ENCODE measurements at places on chromosomes 7 and 10. TPM values are rescaled to one million over a fixed set of nuclear protein-coding genes. Genes with fewer than 3 reads are reported as not detected.
A peak's percentile ranks its signal among the peaks of the same experiment; 100 is the strongest.

GRCh38 chr10:47094636-47095035 lies 183.4 kb downstream of the PTPN20 start:
- DNase-seq: no peak
- no peak overlapping the region for H3K4me3 ChIP-seq
- H3K36me3 ChIP-seq: no peaks in the 10 kb centered on the region
- H3K4me1 ChIP-seq: no peaks in the 10 kb centered on the region
- no peaks in the 10 kb centered on the region for H3K27me3 ChIP-seq

DNA sequence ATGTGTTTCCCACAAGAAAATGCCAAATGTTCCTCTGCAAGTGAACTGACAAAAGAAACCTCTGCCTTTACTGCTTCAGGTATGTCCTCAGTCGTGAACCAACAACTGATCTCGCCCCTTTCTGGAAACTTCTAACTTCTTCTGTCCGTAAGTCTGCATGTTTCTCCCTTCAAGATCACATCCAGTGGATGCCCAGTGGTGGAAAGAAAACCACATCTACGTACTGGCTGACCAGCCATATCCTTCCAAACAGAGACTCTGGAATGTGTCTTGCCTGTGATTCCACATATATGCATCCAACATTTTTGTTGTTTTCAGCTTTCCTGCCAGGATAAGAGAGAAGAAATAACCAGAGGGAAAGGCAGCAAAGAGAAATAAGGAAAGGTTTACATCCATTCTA lies 152.7 kb downstream of the GLI3 start:
- no peaks in the 10 kb centered on the region for H3K36me3 ChIP-seq
- H3K4me3 ChIP-seq: no peak overlapping the region
- no peaks in the 10 kb centered on the region for H3K27me3 ChIP-seq
- H3K27ac ChIP-seq: no peak overlapping the region
- H3K4me1 ChIP-seq: no peaks in the 10 kb centered on the region

GRCh38 chr7:132249256-132249971 lies 326.9 kb downstream of the PLXNA4 start:
- peaks cover 10% of the 10 kb centered on the region for H3K27me3 ChIP-seq
- no peaks in the 10 kb centered on the region for H3K36me3 ChIP-seq
- no peak overlapping the region for H3K27ac ChIP-seq
- no peaks in the 10 kb centered on the region for H3K4me1 ChIP-seq
- DNase-seq: no peak

The OR2A42 gene
- not detected for total RNA-seq

The H2BK1 gene
- 0.69 TPM for total RNA-seq

DNA sequence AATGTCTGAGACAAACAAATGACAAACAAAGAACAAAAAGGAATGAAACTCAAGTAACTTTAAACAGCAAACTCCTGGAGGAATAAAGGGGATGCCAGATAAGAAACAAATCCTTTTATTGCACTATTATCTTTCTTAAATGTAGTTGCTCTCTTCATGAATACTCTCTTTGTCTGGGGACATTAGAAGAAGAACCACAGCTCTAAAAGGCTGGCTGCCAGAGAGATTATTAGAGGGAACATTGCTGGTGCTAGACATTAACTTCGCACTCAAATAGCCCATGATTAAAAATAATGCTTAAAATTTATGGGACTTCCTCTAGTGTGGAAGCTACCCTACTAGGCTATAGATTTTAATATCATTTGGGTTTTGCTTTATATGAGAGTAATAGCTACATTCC lies 1330.4 kb downstream of the XPNPEP1 start:
- H3K36me3 ChIP-seq: no peaks in the 10 kb centered on the region
- no peak overlapping the region for H3K4me3 ChIP-seq
- no peak for DNase-seq
- no peaks in the 10 kb centered on the region for H3K4me1 ChIP-seq

The OIT3 gene
- not detected for total RNA-seq

DNA sequence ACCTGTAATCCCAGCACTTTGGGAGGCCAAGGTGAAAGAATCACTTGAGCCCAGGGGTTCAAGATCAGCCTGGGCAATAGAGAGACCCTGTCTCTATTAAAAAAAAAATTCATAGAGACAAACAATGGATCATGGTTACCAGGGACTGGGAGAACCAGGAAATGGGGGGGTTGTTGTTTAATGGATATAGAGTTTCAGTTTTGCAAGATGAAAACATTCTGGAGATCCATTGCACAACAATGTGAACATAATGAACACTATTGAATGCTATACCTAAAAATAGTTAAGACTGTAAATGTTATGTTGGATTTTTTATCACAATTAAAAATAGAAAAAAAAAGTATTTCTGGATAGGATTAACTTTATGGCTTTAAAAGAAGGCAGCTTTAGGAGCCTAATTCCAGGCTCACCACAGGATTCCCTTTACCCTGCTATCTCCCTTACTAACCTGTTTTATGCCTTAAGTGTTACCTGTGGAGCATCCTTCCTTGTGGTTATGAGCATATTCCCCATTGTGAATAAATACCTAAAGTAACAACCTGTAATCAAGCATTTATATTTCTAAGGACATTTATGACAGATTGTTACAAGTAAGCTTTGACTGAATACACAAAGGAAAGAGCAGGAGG lies 45.1 kb upstream of the SGCE start:
- H3K27me3 ChIP-seq: no peaks in the 10 kb centered on the region
- H3K36me3 ChIP-seq: no peaks in the 10 kb centered on the region
- no peak overlapping the region for H3K27ac ChIP-seq
- H3K4me1 ChIP-seq: peaks cover 29% of the 10 kb centered on the region
- H3K4me3 ChIP-seq: no peak overlapping the region

The CUX1 gene
- total RNA-seq: 68.9 TPM

- H3K27ac ChIP-seq: no peak overlapping the region
- DNase-seq: no peak
- peaks cover 7% of the 10 kb centered on the region for H3K27me3 ChIP-seq
- H3K4me3 ChIP-seq: no peak overlapping the region
- H3K36me3 ChIP-seq: no peaks in the 10 kb centered on the region
These were observed 210.3 kb downstream of the TRIL start for GRCh38 chr7:28747854-28748253.

DNA sequence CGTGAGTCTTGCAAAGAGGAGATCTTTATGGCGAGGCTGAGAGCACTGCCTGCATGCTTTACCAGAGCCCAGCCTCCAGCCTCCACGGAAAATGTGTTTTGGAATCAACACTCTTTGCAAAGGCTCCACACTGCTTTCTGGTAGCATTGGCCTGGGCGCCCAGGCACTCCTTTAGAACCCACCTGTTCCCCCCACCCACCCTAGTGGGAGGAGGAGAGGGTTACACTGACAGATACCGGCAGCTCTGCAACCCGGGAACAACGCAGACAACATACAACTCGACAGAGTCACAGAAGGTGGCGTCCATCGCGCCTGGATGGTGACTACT lies 5.5 kb upstream of the MNX1 start:
- H3K27me3 ChIP-seq: no peaks in the 10 kb centered on the region
- H3K4me1 ChIP-seq: peaks cover 13% of the 10 kb centered on the region
- H3K4me3 ChIP-seq: no peak overlapping the region
- H3K27ac ChIP-seq: no peak overlapping the region
- DNase-seq: no peak

The PRSS37 gene
- total RNA-seq: not detected

DNA sequence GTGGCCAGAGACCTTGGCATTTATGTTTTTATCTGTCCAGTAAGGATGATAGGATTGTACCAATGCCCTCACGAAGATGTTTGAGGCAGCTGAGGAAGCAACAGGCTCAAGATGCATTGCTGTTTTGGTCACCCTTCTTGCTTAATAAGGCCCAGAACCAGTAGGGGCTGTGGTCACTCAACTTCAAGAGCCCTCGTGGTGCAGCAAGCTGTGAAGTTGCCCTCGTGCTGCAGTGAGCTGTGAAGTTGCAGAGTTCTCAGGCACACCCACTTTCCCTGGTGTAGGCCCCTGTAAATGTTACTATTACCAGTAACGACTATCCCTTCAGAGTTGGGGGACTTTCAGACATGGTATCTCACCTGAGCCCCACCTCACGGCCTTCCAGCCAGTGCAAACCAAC lies 207.6 kb upstream of the LYZL1 start:
- H3K4me1 ChIP-seq: no peaks in the 10 kb centered on the region
- H3K36me3 ChIP-seq: no peaks in the 10 kb centered on the region
- H3K27ac ChIP-seq: no peak overlapping the region

DNA sequence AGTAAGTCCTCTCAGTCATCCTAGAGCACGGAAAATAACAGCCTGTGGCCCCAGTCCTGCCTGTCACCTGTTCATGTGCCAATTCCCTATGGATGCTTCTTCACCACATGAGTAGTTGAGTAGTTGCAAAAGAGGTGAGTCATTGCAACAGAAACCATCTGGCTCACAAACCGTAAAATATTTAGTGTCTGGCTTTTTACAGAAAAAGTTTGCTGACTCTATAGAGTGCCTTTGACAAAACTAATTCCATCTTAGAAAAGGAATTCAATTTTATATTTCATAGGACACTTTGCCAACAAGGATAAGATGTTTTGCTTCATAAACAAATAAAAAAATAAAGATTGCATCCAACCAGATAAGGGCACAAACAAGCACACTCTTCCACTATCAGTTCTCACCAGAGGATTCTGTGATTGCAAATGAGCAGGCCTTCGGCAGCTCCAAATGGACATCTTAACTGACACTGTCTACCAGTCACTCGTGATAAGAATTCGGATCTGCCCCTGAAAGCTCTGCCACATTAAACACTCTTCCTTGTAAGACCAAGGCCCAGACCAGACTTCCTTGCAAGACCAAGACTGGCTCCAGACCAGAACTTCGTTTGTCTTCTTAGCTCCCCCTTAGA lies 242.7 kb upstream of the SEMA3C start:
- peak overlapping the region; percentile 38 for H3K27ac ChIP-seq
- no peaks in the 10 kb centered on the region for H3K36me3 ChIP-seq
- H3K4me3 ChIP-seq: no peak overlapping the region
- H3K27me3 ChIP-seq: no peaks in the 10 kb centered on the region

GRCh38 chr7:84210301-84210700 lies 15.7 kb upstream of the SEMA3A start:
- DNase-seq: no peak
- no peak overlapping the region for H3K27ac ChIP-seq
- no peaks in the 10 kb centered on the region for H3K27me3 ChIP-seq
- no peak overlapping the region for H3K4me3 ChIP-seq
- H3K4me1 ChIP-seq: no peaks in the 10 kb centered on the region

DNA sequence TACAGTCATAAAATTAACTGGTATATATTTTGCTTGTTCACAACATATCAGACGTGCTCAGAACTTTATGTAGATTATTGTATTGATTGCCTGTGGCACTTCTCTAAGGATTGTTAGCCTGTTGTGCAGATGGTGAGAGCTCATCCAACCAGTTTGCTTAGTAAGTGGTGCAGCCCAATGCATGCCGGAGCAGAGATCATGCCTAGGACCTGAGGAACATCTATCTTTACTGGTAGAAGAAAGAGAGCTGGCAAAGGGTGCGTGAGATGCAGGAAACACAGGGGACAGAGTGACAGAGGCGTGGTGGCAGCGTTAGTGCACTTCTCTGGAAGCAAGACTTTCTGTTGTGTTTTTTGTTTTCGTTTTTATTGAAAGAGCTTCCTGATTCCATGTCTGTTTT lies 35.9 kb downstream of the CCM2 start:
- H3K27ac ChIP-seq: no peak overlapping the region
- no peak overlapping the region for H3K4me3 ChIP-seq
- no peaks in the 10 kb centered on the region for H3K36me3 ChIP-seq
- H3K4me1 ChIP-seq: no peaks in the 10 kb centered on the region
- DNase-seq: no peak

DNA sequence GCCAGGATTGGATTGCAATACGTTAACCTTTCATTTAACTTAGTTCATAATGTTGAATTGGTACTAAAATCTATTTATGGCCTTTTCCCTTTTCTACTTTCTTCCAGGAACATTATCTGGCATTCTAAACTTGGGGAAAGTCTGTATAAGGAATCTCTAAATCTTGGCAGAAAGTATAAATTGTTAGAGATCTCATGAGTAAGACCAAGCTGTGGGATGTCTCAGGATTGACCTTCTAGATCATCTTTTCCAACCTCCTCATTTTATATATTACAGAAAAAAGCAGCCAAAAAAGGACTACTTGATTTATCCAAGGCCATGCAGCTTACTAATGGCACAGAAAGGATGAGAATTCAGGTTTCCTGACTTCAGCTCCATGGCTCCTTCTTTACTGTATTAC lies 598.3 kb downstream of the INHBA start:
- no peak overlapping the region for H3K27ac ChIP-seq
- H3K36me3 ChIP-seq: no peaks in the 10 kb centered on the region
- no peak for DNase-seq
- no peak overlapping the region for H3K4me3 ChIP-seq
- H3K27me3 ChIP-seq: no peaks in the 10 kb centered on the region

DNA sequence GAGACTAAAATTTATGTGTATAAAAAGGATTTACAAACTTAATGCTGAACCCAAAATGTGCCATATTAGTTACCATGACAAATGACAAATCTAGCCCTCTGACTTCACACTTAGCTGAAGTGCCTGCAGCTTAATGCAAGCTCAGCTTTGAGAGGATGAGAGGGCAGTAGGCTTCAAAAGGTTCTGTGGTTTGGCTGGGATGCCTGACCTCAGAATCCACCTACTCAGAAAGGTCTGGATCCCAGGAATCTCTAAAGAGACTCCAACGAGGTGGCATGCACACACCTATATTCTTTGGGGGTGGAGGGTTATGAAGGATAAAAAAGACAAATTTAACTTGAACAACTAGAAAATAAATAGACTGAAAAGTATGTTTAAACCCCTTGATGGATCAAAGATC lies 213.4 kb downstream of the TAX1BP1 start:
- H3K4me1 ChIP-seq: peaks cover 8% of the 10 kb centered on the region
- DNase-seq: no peak
- no peaks in the 10 kb centered on the region for H3K36me3 ChIP-seq
- no peaks in the 10 kb centered on the region for H3K27me3 ChIP-seq

DNA sequence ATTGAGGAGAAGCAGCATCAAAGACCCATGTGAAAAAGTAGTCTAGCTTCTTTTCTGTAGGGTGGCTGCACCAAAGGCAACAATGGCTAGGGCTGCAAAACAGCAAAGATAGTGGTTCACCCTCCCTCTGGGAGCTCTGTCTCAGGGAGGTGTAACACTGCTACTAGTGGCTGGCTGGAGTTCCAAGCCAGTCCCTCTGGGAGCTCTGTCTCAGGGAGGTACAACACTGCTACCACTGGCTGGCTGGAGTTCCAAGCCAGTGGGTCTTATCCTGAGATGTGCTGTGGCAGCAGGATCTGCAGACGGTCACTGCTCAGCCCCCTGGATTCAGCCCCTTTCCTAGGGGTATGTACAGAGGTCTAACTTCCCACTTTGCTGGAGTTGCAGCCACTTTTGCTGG lies 37.9 kb upstream of the TMEM140 start:
- no peaks in the 10 kb centered on the region for H3K27me3 ChIP-seq
- no peak overlapping the region for H3K4me3 ChIP-seq
- H3K27ac ChIP-seq: no peak overlapping the region
- no peak for DNase-seq
- no peaks in the 10 kb centered on the region for H3K36me3 ChIP-seq
- no peaks in the 10 kb centered on the region for H3K4me1 ChIP-seq

- no peak for DNase-seq
- no peak overlapping the region for H3K4me3 ChIP-seq
- no peaks in the 10 kb centered on the region for H3K36me3 ChIP-seq
- no peaks in the 10 kb centered on the region for H3K27me3 ChIP-seq
These were observed 117.6 kb downstream of the DNAJC1 start for GRCh38 chr10:21885940-21886339.

- H3K4me3 ChIP-seq: no peak overlapping the region
- DNase-seq: no peak
- no peaks in the 10 kb centered on the region for H3K4me1 ChIP-seq
- H3K36me3 ChIP-seq: no peaks in the 10 kb centered on the region
- no peaks in the 10 kb centered on the region for H3K27me3 ChIP-seq
These were observed 10.5 kb downstream of the UBTD1 start for GRCh38 chr10:97509120-97509680.

The JCAD gene
- total RNA-seq: 17.5 TPM

All from HCT116 (cell line).